NCI-H2081 (cell line): ENCODE measurements at places on chromosomes 2 and 18.

GRCh38 chr2:69490486-69490885 lies 53.3 kb upstream of the NFU1 start:
- DNase-seq, result no peak

- no peak for DNase-seq
Measured at GRCh38 chr18:70295192-70296188, 6.6 kb downstream of the SOCS6 start.

GRCh38 chr2:155026651-155027174 lies 328.2 kb downstream of the KCNJ3 start:
- DNase-seq, result no peak

DNA sequence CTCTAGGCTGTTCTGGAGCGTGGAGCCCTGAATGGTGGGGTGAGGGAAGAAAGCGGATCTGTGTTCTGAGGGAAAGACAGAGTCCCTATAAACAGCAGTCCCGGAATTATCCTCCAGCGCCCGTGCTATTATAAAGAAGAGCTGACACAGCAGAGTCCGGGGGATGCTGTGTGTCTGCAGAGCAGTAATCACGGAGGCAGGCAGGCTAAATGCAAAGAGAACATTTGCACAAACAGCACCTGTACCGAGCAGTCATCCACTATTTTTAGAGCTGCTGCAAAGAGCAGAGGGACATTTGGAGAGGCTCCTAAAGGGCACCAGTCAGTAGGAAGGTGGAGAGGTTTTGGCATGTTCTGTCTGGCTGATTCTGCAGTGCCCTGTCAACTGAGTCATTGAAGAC lies 293.8 kb upstream of the SLC14A2 start:
- DNase-seq, result no peak

- no peak for DNase-seq
Measured at GRCh38 chr2:34547340-34547739, 948.2 kb upstream of the FAM98A start.

DNA sequence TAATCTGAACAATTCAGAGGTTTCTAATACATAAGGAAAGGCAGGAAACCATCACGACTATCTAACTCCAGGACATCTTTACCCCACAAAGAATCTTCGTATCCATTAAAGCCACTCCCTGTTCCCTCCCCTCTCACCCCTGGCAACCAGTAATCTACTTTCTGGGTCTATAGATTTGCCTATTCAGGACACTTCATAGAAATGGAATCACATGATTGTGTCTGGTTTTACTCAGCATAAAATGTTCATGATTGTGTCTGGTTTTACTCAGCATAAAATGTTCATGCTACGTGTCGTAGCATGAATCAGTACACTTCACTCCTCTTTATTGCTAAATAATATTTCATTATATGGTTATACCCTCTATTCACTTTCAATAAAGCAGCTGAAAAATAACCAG lies 11.6 kb downstream of the FECH start:
- DNase-seq, result no peak

GRCh38 chr2:190099890-190100697 lies 37.6 kb upstream of the MSTN start:
- no peak for DNase-seq

- DNase-seq, result no peak
Measured at GRCh38 chr2:224023188-224023587, 15.9 kb downstream of the SERPINE2 start.

DNA sequence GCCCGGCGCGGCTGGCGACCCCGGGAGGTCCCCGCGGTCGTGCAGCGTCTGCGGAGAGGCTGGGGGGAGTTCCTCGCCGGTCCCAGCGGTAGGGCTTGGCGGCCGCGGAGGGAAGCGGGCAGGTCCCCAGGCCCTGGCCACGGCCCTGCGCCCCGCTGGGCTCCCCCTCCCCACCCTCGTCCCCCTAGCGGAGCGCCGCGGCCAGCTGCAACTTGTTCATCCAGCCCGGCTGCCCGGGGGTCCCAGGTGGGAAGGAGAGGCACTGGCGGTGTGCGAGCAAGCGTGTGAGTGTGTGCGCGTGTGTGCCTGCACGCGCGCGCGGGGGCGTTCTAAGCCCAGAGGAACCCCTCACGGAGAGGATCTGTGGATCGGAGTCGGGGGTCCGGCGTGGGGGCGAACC lies 1.3 kb downstream of the PTPRM start:
- no peak for DNase-seq

DNA sequence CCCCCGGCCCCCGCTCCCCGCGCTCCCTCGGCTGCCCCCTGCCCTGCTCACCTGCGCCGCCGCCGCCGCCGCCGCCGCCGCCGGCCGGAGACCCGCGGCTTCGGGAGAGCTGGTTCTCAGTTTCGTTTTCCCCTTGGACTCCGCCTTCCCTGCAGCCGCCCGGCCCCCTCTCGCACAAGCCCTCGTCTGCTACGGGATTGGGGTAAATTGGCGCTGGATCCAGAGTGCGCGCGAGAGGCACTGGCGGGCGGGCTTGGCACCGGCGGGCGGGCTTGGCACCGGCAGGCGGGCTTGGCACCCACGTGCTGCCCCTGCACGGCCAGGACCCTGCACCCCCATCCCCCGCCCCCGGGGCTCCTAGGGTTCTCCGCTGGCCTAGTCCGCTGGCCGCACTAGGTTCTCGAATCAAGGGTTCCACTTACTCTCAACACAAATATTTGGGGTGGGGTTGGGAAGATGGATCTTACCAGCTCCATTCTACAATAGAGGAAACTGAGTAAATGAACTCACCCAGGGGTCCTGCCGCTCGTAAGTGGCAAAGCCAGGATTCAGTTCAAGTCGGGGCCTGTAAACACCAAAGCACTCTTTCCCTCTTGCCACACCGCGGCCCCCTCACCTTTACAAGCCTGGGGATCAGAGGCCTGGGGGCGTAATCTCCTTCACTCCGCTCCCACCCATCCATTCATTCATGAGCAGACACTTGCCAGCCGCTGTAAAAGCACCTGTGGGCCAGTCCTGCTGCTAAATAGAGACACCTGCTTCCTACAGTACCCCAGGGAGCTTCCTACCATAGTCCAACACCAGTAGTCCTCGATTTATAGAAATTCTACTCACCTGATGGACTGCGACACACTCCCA lies at the start of gene EIF2AK2:
Gene EIF2AK2 (minus strand): TSS at position 124 of the 858 bp plus-strand sequence. CDS start 9,174 bp downstream, outside the sequence.
- DNase-seq, result peak; percentile 90

DNA sequence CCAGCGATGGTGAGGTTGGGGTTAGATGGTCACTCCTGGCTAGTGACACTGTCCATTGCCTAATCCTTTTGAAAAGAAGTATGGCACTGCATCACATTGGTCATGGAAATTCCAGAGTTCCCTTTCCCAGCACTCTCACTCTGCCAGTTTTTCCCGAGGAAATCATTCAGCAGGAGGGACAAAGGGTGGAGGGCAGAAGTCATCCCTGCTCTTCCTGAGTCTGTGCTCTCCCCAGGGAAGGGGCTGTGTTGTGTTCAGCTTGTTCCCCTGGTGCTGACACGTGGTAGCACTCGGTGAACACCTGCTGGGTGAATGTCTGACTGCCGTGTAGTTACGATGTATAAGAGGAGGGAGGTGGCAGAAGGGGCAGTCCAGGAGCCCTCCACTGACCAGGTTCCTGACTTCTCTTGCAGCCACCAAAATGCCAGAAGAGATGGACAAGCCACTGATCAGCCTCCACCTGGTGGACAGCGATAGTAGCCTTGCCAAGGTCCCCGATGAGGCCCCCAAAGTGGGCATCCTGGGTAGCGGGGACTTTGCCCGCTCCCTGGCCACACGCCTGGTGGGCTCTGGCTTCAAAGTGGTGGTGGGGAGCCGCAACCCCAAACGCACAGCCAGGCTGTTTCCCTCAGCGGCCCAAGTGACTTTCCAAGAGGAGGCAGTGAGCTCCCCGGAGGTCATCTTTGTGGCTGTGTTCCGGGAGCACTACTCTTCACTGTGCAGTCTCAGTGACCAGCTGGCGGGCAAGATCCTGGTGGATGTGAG lies 21.6 kb downstream of the STEAP3 start:
- no peak for DNase-seq

DNA sequence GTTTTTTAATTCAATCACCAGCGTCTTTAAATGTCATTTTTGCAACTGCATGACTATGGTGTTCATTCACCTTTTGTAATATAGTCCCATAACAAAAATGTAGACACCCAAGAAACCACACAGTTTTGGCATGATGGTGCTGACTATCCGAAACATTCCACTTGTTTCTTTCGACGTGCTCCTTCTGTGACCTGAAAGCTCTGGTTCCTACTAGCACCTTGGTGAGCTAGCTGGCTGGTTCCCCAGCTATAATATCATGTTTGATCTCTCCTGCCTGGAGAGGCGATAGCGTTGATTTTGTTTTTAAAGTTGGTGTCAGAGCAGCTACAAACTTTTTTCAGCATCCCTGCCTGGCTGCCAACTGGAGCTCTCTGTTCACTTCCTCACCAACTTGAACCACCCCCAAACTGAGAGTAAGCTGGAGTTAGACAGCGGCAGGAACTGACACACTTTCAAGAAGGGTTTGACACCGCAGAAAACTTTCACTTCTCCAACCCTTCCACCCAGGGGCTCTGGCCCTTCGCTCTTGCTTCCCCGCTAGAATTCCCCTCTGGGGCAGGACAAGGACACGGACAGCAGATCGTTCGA lies 1.1 kb downstream of the ATAD2B start:
- peak; percentile 37 for DNase-seq

- DNase-seq, result no peak
Measured at GRCh38 chr2:21249367-21249766, 125.6 kb downstream of the TDRD15 start.

- DNase-seq, result no peak
Measured at GRCh38 chr2:11534071-11534745, 363 bp downstream of the GREB1 start.

DNA sequence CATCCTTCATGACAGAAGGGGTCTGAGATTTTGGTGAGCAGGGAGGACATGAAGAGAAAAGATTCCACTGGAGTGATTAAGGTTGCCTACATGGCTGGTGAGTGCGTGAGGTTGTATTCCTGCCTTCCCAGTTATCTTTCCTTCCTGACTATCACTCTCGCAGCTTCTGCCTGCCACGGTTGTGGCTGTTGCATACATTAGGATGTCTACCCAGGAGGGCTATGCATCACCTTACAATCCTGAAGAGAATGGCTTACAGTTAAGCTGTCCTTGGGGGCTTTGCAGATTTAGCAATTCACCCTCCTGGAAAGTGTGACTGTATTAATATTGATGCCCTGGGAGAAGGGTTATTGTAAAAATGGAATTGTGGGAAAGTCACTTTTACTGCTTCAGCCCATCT lies 571.0 kb downstream of the TSN start:
- no peak for DNase-seq

GRCh38 chr2:39059366-39059952 lies 61.4 kb downstream of the SOS1 start:
- peak; percentile 37 for DNase-seq

GRCh38 chr2:236862961-236863728 lies 222.5 kb upstream of the COPS8 start:
- no peak for DNase-seq

DNA sequence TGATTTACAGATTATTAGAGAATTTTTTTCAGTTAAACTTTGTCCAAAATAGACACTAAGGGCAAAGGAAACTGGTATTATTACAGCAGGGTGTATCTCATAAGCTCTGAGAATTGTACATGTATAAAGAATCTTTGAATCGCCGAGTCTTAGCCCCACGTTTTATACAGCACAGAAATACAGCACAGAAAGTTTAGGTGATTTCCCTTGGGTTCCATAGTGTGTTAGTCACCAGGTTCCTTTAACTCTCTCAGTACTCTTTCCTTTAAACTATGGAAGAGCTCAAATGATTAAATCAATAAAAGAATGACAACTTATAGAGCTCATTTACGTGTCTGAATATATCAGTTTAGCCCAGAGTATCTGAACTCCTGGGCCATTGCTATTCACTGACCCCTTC lies 256.8 kb downstream of the NEDD4L start:
- no peak for DNase-seq

DNA sequence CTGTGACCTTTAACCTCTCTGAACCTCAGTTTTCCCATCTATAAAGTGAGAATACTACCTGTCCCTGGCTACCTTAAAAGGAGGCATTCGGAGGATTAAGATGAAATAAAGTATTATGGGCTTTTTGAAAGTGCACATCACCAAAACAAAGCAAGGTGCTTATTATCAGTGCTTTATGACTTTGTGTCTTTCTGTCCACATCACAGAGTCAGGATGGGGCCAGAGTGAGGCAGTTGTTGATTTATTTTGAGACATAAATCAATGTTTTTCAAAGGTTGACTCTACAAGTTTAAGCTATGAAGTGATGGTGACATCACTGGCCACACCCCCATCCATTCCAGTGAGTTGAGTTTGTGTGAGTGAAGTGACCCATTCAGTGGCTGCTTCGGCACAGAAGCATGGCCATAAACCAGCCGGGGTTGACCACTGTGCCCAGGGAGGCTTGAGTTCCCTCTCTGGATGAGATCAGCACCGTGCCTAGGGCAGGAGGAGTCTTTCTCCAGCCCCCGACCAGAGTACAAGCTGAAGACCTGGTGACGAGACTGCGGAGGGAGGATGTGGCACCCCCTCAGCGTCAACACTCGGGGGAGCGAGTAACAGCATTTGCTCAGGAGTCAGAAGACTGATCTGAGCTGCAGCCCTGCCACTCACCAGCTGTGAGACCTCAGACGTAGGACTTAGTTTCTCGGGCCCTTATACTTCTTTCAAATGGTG lies 89.0 kb upstream of the PPP1CB start:
- DNase-seq, result no peak
